Activated CD8-positive, alpha-beta memory T cell treated with anti-CD3 and anti-CD28 coated beads for 4 hours (primary cell): ENCODE measurements at places on chromosomes 3 and 15.

- no peak for DNase-seq
Observed at GRCh38 chr3:151319628-151320027, 3.0 kb upstream of the GPR87 start.

DNA sequence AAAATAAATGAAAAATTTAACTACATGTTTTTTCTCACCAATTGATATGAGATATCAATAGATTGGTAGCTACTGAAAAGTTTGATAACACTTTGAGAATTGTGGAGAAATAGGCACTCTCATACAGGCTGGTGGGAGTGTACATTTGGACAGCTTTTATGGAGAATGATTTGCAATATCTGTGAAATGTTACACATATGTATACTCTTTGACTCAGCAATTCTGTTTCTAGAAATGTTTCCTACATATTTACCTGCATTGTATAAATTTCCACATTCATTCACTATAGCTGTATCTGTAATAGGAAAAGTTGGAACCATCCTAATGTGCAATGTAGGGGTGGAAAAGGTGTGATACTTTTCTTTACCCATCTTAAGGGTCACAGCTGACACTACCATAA lies 1.9 kb upstream of the KIF23 start:
- DNase-seq: no peak

DNA sequence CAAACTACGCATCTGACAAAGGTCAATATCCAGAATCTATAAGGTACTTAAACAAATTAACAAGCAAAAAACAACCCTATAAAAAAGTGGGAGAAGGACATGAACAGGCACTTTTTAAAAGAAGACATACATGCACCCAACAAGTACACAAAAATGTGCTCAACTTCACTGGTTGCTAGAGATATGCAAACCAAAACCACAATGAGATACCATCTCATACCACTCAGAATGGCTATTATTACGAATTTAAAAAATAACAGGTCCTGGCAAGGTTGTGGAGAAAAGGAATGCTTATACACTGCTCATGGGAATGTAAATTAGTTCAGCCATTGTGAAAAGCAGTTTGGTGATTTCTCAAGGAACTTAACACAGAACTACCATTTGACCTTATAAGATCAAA lies 175.6 kb upstream of the MLF1 start:
- no peak for DNase-seq

DNA sequence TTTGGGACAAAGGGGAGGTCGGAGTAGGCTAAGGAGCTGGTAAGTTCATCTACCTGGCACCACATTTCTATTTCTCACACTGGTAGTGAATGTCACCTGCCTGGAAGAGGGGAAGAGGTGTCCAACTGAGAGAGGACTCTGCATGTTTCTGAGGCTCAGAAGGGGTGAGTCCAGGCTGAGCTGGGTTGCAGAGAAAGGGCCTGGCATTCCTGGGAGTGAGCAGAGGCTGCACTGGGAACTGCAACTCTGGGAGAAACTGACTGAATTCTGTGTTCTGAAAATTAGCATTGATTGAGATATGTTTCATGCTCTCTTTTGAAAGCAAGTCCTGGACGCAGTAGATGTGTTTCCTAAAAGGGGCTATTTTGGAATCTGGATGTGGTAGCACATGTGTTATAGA lies 32.3 kb upstream of the ARNT2 start:
- DNase-seq: no peak

GRCh38 chr15:65399997-65400396 lies 22.2 kb upstream of the IGDCC3 start:
- DNase-seq: no peak
